ENCODE measurements at places on chromosomes 16 and 17. TPM values are rescaled to one million over a fixed set of nuclear protein-coding genes. Genes with fewer than 3 reads are reported as not detected.

DNA sequence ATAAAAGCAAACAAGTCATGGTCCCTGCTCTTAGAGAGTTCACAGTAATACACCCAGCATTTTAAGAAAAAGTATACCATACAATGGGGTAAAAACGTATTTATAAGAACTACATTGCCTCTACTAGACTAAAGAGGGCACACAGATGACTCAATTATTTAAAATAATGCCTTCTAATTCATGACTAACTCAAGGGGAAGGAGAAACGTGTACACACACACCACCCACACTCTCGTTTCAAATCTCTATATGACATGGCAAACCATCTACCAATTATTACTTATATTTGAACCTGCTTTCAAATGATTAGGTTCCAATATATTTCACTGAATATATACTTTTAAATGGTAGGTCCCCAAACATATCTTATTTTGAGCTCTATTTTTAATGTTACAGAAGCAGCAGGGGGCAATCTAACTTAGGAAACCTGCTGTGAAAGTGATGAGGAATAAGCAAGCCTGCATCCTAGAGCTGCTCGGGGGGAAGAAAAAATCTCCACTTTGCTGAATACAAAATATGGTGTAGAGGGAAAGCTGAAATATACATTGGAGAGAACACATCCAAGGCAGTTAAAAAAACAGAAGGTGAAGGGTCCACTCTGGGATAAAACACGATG lies 232.4 kb upstream of the PSMD7 start:
- no peak for DNase-seq
- H3K27me3 ChIP-seq = peaks cover 1% of the 10 kb centered on the region
- no peaks in the 10 kb centered on the region for H3K4me1 ChIP-seq

- no peak for DNase-seq
- peaks cover 65% of the 10 kb centered on the region for H3K4me1 ChIP-seq
- H3K27ac ChIP-seq = peak overlapping the region; percentile 66
- no peaks in the 10 kb centered on the region for H3K27me3 ChIP-seq
- H3K36me3 ChIP-seq = no peaks in the 10 kb centered on the region
Measured at GRCh38 chr17:29722411-29723198, 99.9 kb upstream of the CORO6 start.

DNA sequence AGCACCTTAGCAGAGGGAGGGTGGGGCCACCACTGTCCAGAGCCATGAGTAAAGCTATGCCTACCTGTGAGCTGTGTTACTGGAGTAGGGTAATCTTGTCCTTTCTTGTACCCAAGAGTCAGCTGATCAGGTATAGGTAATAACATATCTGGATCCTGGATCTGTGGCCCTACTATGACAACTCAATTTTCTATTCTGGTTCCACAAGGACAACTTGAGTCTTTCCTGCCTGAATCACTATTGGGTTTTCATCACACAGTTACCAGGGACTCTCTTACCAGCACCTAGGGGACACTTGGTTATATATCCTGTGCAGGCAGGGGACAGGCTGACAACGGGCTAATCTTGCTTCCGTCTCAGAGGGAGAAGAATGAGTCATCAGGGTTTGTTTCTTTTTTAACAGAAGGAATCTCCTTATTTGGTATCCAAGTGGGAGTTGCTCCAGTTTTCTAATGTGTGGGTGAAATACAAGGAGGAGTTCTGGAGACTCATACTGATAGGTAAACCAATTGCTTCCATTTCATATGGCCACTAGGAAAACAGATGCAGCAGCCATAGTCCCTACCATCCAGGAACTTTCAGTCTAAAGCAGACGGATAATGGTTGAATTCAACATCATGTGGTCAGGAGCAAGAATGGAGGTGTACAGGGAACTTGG lies 6.8 kb downstream of the ZNF267 start:
- no peak for DNase-seq
- no peak overlapping the region for H3K4me3 ChIP-seq
- no peak overlapping the region for H3K27ac ChIP-seq
- H3K27me3 ChIP-seq = no peaks in the 10 kb centered on the region
- H3K36me3 ChIP-seq = peaks cover 11% of the 10 kb centered on the region

- H3K4me3 ChIP-seq = no peak overlapping the region
- no peaks in the 10 kb centered on the region for H3K4me1 ChIP-seq
- no peak overlapping the region for H3K27ac ChIP-seq
- peaks cover 13% of the 10 kb centered on the region for H3K27me3 ChIP-seq
Measured at GRCh38 chr17:79231766-79232287, 157.2 kb downstream of the ENGASE start.

DNA sequence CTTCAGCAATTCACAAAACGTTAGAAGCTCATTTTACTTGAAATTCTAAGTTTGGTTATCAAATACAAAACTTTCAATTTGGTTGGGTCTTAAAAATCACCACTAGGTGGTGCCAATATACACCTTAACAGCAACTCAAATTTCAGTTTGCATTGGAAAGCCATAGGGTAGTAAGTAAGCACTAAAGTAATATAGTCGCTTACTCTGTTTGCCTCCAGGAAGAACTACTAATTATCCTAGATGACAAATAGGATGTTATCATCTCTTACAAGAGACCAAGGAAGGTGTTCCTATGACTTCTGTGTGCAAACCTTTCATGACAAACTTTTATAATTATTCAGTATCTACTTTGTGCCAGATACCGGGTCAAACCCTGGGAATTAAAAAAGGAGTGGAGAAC lies 93.3 kb downstream of the MYO1D start:
- H3K27me3 ChIP-seq = no peaks in the 10 kb centered on the region
- H3K4me1 ChIP-seq = no peaks in the 10 kb centered on the region
- no peak overlapping the region for H3K4me3 ChIP-seq
- no peak for DNase-seq
- H3K36me3 ChIP-seq = no peaks in the 10 kb centered on the region

- H3K36me3 ChIP-seq = no peaks in the 10 kb centered on the region
- no peaks in the 10 kb centered on the region for H3K27me3 ChIP-seq
- H3K4me3 ChIP-seq = no peak overlapping the region
- H3K4me1 ChIP-seq = no peaks in the 10 kb centered on the region
- no peak overlapping the region for H3K27ac ChIP-seq
- no peak for DNase-seq
Measured at GRCh38 chr16:78460428-78460827, 361.0 kb downstream of the WWOX start.

C17orf100 gene
- total RNA-seq = 0.34 TPM

C17orf78 gene
- total RNA-seq = not detected

HSPB9 gene
- 0.43 TPM for total RNA-seq

All from psoas muscle (tissue), 8 donors.